ENCODE measurements at places on chromosomes 11 and 22.

GRCh38 chr22:48464246-48464645 lies 1363.4 kb downstream of the BRD1 start:
- DNase-seq = no peak

- DNase-seq = peak; percentile 63
Observed at GRCh38 chr11:10770626-10771254, 19.7 kb downstream of the CTR9 start.

DNA sequence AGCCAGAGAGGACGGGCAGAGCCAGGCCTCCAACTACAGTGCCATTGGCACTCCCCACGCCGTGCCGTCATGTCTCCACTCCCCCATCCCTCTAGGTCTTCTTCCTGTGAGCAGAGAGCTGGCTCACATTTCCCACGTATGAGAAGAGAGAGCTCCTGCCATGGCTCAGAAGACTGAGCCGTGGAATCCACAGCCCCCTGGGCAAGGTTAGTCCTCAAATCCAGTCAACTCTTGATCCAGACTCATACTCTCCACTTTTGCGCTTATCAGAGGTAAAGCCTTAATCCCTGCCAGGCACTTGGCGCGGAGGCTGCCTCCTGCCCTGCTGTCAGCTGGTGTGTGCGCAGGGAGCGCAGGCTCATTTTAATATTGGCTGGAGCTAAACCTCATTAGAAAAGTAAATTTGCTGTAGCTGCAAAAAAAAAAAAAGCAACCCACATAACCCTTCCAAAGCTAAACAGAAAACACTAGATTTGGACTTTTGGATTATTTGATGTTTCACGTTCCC lies 4.7 kb downstream of the B3GAT1 start:
- DNase-seq = no peak

- DNase-seq = no peak
Observed at GRCh38 chr22:20224256-20224626, 43.9 kb downstream of the RTN4R start.

GRCh38 chr11:31412946-31413345 lies 43.3 kb downstream of the DNAJC24 start:
- DNase-seq = no peak

DNA sequence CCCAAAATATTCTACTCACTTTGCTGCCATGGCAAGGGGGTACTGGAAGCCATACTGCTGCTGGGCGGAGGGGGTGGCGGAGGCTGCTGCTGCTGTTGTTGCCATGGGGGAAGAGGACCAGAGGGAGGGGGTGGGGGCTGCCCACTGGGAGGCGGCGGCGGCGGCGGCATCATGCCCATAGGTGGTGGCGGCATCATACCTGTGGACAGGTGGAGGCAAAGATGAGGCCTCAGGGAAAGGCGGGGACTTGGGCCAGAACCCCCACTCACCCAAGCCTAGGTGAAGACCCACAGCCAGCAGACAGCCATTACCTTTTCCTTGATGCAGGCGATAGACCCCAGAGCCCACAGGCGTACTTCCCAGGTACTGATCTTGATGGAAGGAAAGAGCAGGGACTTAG lies 7.1 kb upstream of the PYGM start:
- DNase-seq = no peak

DNA sequence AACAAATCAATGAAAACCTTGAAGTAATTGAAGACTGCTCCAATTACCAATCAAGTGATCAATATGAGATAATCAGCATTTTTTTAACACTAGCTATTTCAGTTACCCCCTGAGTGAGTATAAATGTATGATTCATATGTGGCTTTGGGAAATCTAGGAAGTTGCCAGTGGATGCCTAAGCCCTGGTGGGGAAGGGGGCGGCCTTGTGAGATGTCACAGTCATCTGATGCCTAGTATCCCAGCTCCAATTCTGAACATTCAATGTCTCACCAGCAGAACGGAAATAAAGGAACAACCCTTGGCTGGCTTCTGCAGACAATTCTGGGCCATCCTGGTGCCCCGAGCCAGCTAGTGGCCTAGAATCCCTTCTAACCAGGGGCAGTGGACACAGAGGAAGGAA lies 58.5 kb upstream of the TIMP3 start:
- DNase-seq = no peak

DNA sequence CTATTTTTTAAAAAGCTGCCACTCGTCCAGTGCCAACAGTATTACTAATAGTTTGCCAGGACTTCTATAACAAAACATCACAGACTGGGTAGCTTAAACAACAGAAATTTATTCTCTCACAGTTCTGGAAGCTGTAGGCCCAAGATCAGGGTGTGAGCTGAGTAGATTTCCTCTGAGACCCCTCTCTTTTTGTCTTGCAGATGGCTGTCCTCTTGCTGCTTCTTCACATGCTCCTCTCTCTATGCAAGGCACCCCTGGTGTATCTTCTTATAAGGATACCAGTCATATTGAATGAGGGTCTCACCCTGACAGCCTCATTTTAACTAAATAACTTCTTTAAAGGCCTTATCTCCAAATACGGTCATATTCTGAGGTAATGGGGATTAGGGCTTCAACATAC lies 390.9 kb downstream of the DLG2 start:
- DNase-seq = no peak

DNA sequence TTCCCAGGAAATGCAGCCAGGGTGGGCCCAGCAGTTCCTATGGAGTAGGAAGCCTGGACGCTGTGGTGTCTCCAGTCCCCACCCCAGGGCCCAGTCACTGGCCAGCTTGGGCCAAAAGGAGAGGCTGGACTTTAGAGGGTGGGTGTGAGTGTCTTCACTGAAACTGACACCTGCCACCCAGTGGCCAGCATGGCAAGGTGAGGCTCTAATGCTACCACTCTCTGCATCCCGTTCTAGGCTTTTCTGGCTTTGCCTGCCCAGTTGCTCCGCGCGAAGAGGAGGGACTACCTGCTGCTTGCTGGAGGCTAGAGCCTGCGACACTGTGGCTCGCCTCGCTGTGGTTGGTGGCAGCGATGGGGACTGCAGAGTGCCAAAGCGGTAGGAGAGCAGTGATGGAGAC lies 35.4 kb downstream of the C22orf42 start:
- no peak for DNase-seq

- DNase-seq = no peak
Observed at GRCh38 chr11:38191101-38191500, 1593.1 kb upstream of the RAG2 start.

GRCh38 chr11:41714101-41714500 lies 254.6 kb upstream of the LRRC4C start:
- DNase-seq = no peak
